Stimulated activated CD4-positive, alpha-beta T cell treated with anti-CD3 and anti-CD28 coated beads, Interleukin-2, amount 100 ng/mL, for 48 hours (primary cell): ENCODE measurements at places on chromosomes 5 and 9.

GRCh38 chr5:150034662-150035061 is 34.1 kb downstream of the HMGXB3 start:
- DNase-seq, result no peak

GRCh38 chr9:21670374-21670773 is 132.1 kb upstream of the MTAP start:
- DNase-seq, result no peak

DNA sequence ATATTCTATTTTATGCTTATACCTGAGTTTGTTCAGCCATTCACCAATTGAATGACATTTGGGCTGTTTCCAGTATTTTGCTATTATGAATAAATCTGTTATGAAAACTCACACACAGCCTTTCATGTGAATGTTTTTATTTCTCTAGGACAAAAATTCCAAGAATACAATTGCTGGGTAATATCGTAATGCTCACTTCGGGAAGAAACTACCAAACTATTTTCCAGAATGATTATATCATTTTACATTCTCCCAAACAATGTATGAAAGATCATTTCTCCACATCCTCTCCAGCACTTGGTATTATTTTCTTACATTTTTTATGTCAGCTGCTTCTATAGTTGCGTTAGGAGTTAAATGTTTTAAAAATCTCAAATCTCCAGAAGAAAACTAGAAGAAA is 58.3 kb upstream of the LHFPL2 start:
- no peak for DNase-seq

DNA sequence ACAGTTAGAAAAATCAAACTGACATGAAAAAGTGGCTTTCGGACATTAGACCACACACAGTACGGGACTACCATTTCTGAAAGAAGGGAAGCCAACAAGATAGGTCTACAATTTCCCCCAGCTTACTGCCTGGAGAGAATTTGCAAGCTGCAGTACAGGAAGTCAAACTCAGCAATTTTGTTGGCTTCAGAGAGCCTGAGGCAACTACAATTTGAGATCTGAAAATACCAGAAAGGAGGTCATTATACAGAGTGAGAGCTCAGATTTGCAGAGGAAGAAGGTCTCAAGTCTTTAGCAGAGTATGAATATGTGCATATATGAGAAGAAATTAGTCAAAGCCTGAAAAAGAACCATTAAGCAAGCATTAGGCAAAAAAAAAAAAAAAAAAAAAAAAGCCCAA is 83.0 kb downstream of the OXCT1 start:
- DNase-seq, result no peak

DNA sequence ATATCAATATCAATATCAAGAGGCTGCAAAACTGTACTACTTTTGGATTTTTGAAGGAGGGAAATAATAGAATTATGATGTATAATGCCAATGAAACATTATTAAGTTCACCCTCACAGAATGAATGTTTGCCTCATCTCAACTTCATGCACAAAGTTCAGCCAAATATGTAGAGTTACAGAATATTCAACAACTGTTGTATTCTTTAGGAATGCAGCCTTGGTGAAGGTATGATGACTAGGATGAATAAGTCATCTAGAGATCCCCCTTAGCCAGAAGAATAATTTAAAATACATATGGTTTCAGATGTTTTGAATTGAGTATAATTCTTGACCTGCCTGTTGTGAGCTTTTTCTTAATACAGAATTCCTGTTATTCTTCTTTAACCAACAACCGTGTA is 308.3 kb downstream of the COX7C start:
- DNase-seq, result no peak

DNA sequence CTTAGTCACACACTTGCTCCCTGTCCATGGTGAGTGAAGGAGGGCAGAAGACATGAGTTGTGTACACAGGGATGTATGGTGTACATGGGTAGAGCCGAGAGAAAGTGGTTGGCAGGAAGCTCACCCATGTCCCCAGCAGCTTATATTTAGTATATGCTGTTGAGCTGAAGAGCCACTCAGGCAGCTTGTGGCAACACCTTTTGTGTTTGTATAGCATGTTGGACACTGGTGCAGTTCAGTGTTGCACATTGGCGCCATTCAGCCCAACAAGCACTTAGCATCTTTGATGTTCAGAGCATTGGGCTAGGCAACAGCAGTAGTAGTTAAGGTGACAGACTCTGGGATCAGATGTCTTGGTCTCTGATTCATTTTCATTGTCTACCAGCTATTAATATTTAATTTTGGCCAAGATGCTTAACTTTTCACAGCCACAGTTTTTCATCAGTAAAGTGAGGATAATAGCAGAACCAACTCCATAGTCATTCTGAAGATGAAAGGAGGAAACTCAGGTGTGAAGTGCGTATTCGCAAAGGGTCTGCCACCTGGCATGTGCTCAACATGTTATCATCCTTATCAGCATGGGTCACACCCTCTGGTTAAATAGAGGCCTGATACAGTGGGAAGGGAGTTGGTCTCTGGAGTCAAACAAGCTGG is 184.8 kb downstream of the NR3C1 start:
- DNase-seq, result no peak

DNA sequence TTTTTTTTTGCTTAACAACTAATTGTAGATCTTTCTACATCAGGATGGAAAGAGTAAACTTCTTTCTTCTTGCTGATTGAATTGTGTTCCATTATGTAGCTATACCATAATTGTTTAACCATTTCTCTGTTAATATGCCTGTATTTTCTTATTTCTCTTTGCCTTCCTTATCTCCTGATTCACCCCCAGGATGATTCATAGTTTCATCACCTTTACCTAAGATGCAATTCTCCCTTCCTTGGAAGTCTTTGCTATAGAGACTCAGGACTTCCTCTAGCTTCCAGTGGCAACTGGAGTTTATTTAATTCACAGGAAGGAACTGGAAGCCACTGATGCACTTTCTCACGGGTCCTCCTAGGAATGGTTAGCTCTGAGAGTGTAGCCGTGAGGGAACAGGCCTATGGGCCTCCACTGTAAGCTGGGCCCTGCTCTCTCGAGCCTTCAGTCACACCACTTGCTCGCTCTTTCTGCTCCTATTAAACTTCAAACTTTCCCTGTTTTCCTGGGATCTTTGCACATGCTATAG is 83.1 kb downstream of the FGF1 start:
- DNase-seq, result no peak

- no peak for DNase-seq
Observed at GRCh38 chr9:134473141-134474054, 147.1 kb downstream of the RXRA start.

DNA sequence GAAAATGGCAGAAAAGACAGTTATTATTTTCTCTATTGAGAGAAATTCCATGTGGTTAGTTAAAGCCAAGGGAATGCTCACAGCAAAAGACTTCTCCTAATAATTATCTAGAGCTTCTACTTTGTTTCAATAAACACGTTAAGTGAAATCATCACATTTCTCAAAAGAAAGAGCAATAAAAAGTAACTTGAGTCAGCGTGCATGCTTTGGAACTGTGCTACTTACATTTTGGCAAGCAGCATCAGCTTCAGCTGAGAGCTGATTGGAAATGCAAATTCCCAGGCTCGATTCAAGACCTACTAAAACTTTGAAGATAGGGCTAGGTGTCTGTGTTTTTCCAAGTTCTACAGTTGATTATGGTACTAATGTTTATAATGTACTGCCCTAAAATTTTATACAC is 132.1 kb downstream of the CDH18 start:
- DNase-seq, result no peak

- no peak for DNase-seq
Observed at GRCh38 chr9:8648271-8648845, 848.8 kb upstream of the DMAC1 start.

DNA sequence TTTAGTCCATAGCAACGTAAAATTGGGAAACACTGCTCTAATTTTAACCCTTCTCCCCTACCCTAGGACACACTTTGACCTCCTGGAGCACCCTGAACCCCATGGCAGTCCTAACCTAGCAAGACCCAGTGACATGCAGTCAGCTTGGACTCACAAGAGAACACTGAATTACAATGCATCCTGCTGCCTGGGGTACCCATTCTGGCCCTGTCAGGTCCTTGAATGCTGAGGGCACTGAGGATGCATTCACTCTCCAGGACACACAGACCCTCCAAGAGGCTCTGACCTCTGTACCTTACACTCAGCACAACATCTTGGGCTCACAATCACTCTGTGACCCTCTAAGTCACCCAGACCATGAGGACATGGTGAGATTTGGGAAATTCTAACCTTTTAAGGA is 1.8 kb upstream of the PROP1 start:
- DNase-seq, result no peak

DNA sequence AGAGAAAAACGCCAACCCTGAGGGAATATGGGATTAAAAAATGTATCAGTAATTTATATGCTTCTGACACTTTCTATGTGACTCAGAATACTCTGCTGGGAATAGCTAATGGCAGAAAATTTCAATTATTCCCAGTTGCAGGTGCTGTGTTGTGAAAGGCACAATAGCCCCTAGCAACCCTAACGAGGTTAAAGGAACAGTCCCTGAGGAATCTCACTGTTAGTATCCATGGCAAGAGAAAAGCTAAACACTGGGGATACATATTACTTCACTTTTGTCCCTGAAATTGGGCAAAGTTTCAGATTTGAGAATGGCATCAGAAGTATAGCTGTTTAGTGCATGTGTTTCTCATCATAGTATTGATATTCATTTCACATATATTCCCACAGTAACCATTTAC is 555.0 kb downstream of the RAB3C start:
- DNase-seq, result no peak

DNA sequence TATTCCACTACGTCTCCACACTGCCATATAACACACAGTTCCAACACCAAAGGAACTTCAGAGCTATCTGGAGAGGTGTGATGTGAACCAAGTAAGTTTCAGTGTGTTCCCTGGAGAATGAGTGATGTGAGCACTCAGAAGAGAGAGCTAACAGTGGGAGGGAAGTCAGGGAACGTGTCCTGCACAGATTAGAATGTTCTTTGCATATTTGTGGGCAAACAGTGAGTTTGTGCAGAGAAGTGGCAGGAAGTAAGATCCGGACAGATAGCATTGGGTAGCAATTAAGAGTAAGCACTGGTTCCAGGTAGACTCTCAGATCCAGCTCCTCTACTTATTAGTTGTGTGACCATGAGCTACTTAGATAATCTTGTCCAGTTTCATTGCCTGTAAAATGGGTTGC is 206.4 kb downstream of the PDZD2 start:
- DNase-seq, result no peak

DNA sequence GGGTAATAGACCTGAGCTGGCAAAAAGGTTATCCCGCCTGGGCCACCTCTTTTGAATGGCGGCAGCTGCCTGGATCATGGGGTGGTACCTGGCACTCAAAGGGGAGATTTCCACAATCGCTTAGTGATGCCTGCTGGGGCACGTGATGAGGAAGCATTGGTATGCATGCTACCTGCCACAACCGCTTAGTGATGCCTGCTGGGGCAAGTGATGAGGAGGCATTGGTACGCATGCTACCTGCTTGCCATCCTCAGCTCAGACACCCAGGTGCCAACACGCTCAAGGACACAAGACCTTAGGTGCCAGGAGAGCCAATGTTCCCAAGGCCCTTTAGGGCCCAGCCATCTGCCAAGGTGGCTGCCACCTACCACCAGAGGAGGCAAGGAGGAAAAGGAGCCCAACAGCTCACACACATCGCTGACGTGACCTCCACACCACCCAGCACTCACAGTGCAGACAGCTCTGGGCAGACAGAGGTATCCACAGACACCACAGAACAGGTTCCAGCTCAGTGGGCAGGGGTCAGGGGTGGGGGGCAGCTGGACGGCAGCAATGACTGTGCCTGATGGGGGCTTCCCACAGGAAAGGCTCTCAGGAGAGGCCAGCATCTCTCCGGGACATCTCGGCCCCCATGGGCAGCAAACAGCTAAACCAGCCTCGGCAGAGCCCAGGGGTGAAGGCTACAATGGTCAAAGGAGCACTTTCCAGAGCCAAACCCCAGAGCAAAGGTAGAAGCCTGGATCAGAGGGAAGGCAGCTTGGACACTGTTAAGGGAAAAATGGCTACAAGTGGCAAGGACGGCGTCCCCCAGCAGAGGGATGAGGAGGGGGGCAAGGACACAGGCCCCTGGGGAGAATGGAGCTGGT is 43.0 kb upstream of the SARDH start:
- DNase-seq, result no peak

DNA sequence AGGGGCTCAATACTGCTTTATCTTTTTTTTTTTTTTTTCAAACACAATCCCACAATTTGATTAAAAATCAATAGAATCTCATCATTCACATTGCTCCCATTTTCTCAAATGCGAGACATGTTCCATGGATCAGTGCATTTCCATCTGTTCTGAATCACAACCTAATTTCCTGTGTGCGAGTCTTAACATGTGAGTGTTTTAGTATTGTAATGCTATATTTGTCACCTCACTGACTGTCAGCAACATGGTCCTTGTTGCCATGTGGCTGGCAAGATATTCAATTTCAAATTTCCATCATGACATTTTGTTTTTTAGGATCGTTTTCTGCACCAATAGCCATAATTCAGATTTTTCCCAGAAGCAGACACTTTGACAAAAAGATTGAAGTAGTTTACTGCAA is 233.2 kb upstream of the PRDM9 start:
- DNase-seq, result no peak

GRCh38 chr9:110340306-110340705 is 2.6 kb upstream of the TXNDC8 start:
- no peak for DNase-seq
